CD4-positive, CD25-positive, alpha-beta regulatory T cell (primary cell): ENCODE measurements at places on chromosomes 12 and 14. TPM values are rescaled to one million over a fixed set of nuclear protein-coding genes. Genes with fewer than 3 reads are reported as not detected.

DNA sequence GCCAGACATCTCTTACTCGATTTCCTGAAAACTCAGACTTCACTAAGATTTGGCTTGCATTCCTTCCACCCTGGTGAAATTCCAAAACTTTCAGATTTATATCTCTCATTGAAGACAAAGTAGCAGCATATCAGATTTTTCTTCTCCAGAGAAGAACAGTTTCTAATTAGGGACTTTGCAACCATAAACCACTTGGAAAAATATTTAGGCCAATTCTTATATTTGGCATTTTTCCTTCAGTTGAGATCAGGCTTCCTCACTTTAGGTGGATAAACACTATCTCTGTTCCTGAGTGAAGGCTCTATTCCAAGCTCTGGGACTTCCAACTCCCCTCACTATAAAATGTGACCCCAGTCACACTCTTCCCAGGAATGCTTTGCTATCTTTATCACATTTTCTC lies 1434.3 kb upstream of the FLRT2 start:
- no peak for DNase-seq

The RPL10L gene
- not detected for total RNA-seq

The ESPL1 gene
- total RNA-seq = 2.7 TPM

GRCh38 chr12:69052613-69053408 lies 119.8 kb upstream of the CPM start:
- DNase-seq = peak; percentile 21

GRCh38 chr14:54467280-54467679 lies 21.5 kb downstream of the GMFB start:
- no peak for DNase-seq

The HOXC9 gene
- total RNA-seq = not detected

DNA sequence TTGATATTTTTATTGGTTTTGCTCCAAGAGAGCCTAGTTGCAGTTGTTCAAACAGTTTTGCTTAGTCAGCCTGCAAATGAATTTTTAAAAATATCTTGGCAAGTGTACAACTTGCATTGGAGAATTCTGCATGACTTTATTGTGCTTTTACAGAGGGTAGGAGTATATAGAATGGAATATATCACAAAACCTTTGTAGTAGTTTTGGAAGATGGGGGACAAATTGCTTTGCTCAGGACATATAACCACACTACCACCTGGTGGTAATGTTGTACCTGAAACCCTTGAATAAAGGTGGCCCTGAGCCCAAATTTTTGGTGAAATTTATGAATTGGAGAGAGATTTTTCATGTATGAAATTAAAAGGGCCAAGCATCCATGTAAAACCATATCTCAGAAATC lies 645.2 kb downstream of the MED13L start:
- no peak for DNase-seq

DNA sequence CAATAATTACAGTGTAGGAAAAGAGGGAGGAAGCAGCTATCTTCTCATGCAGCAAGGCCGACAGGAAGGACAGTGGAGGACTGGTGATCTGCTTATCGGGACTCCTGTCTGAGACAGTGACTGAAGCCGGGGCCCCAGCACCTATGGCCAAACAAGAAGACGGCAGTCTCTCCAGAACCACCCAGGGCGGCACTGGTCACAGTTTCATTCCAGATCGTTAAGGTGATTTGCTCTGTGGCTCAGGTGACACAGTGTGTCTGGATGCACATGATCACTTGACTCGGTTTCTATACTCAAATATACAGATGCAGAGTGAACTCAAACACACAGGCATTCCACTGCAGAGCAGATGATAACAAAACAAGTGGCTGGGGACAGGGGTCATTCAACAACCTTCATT lies 52.1 kb upstream of the CORO1C start:
- DNase-seq = no peak

The SYT1 gene
- total RNA-seq = not detected

- DNase-seq = no peak
These were observed 145.4 kb upstream of the BMP4 start for GRCh38 chr14:54102051-54102456.

GRCh38 chr12:563250-563781 lies 99.9 kb downstream of the NINJ2 start:
- DNase-seq = peak; percentile 71

DNA sequence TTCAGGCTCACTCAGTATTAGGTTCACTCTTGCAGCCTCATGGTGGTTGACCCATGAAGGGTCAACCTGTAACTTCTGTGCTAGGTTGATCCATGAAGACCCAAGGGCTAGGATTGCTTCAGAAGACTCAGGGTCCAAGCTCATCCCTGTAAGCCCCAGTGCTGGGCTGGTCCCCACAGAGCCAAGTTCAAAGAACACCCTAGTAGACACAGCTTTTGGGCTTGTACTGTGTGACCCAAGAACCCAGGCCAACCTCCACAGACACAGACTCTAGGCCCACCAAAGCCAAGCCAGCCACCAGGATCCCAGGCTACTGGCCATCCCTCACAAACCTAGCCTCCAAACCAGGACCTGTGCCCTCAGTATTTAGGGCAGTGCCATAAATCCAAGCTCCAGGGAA lies 1020.6 kb downstream of the SLC16A7 start:
- no peak for DNase-seq

GRCh38 chr12:129831294-129831693 lies 72.5 kb downstream of the TMEM132D start:
- no peak for DNase-seq

The LRRC23 gene
- 6.6 TPM for total RNA-seq

The NOXRED1 gene
- total RNA-seq = 0.39 TPM
